ENCODE measurements at places on chromosomes 6 and 20. TPM values are rescaled to one million over a fixed set of nuclear protein-coding genes. Genes with fewer than 3 reads are reported as not detected.

- no peak for DNase-seq
Observed at GRCh38 chr6:142845143-142845571, 99.8 kb downstream of the HIVEP2 start.

- DNase-seq: no peak
Observed at GRCh38 chr6:156250593-156250992, 526.6 kb upstream of the ARID1B start.

- DNase-seq: no peak
Observed at GRCh38 chr20:64258071-64258823, 2.7 kb downstream of the PCMTD2 start.

MAP3K4 gene
- 33.5 TPM for total RNA-seq

Data from left cardiac atrium (tissue), 4 donors.